ENCODE measurements at places on chromosomes 4 and X.

- DNase-seq = peak; percentile 8
Observed at GRCh38 chrX:133921764-133922389, 63.5 kb downstream of the GPC3 start.

DNA sequence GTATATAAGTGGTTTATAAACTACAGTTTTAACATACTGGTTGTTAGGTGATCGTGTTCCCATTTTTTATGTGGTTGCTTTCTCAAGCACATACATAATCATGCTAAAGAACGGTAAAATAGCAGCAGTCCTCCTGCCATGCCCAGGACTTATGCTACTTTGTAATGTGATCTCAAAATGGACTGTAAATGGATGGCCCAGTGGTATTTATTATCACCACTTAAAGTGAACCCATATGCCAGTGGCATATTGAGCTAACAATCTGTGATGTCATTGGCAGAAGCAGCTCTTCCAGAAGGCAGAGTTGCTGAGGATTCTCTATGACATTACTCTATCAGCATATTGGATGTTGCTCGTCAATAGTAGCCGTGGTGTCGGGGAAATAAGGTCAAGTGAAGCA lies 28.6 kb downstream of the ANK2 start:
- DNase-seq = no peak

- DNase-seq = no peak
Observed at GRCh38 chr4:7160439-7160838, 31.9 kb upstream of the SORCS2 start.

- no peak for DNase-seq
Observed at GRCh38 chr4:83661359-83661758, 125.5 kb downstream of the GPAT3 start.

GRCh38 chrX:17535229-17535628 lies 160.2 kb downstream of the NHS start:
- peak; percentile 26 for DNase-seq

DNA sequence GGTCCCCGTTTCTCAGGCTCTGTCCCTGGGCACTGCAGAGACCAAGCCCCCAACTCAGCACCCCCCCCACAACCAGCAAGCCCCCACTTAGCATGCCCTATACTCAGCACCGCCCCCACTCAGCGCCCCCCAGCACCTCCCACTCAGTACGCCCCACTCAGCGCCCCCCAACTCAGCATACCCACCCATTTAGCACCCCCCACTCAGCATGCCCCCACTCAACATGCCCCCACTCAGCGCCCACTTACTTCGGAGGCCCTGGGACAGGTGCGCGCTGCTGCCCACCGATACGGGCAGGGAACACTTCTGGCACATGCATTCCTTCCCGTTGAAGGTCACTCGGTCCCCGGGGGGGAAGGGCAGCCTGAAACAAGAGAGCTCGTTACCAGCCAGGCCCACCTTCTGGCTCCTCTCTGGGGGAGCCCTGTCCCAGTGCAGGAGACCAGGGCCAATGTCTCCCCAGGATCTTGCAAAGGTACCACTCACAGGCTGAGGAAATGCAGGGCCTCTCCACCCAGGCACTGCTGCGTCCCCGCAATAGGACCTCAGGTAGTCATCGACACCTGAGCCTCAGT lies 70.6 kb downstream of the ABLIM2 start:
- no peak for DNase-seq

GRCh38 chrX:120739300-120739699 lies 109.4 kb upstream of the C1GALT1C1 start:
- DNase-seq = no peak

DNA sequence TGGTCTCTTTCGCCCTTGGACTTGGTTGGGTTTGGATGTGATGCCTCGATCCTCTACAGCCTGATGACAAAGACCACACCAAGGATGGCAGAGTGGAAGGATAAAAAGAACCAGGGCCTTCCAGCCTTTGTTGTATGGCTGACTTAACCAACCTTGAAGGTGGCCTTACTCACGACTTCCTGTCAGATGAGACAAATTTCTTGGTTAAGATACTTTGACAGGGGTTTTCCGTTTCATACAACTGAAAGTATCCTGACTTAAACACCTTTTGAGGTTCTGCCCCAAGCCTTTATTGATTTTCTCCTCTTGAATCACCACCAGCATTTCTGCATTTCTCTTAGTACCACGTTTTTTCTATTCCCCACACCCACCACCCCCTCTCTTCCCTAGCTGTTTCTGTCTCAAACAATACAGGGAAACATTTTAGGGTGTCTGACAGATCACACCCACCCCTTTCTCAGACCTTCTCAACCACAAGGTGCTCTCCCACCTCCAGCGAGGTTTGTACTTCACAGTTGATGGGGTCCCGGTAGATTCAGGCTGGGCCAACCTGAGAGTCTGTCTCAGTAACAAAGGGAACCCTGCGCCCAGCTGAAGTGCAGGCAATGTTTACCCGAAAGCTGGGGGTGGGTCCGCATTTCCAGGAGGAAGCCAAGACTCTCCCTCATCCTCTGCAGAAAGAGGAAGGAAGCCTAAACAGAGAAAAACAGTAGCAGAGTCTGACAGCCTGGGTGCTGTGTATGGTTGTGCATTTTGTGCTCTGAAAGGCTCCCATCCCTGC lies 5.0 kb upstream of the TSPAN5 start:
- DNase-seq = no peak

DNA sequence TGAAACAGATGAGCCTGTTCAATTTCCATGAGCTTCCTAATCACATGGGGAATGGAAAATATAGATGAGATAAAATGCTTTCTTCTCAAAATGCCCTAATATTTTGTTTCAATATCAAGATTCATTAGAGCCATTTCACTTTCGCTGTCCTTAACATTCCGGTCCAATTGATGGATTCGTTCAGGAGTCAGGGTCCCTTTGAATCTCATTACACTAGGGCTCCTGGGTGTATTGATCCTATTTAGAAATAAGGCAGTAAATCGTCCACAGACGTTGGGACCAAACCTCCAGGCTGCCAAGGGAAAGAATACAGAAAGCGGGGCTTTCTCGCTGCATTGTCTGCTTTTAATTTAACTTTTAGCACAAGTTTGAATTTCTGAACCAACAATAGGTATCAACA lies 20.6 kb upstream of the CRMP1 start:
- DNase-seq = no peak

DNA sequence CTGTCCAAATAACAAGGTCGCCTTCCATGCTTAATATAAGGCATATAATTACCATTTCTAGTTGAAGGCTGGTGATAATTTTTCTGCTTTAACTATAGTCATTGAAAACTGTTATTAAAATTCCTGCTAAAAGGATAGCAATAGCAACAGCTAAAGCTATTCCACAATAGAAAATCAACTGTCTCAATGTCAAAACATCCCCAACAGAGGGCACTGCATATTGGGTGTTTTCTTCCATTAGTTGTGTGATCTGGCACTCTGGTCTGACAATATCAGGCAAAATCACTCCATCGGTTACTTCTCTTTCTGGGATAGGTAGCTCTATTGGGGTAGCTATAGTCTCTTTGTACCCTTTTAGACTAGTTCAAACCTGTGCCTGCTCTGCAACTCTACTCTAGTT lies 53.5 kb downstream of the TMPRSS11F start:
- no peak for DNase-seq

DNA sequence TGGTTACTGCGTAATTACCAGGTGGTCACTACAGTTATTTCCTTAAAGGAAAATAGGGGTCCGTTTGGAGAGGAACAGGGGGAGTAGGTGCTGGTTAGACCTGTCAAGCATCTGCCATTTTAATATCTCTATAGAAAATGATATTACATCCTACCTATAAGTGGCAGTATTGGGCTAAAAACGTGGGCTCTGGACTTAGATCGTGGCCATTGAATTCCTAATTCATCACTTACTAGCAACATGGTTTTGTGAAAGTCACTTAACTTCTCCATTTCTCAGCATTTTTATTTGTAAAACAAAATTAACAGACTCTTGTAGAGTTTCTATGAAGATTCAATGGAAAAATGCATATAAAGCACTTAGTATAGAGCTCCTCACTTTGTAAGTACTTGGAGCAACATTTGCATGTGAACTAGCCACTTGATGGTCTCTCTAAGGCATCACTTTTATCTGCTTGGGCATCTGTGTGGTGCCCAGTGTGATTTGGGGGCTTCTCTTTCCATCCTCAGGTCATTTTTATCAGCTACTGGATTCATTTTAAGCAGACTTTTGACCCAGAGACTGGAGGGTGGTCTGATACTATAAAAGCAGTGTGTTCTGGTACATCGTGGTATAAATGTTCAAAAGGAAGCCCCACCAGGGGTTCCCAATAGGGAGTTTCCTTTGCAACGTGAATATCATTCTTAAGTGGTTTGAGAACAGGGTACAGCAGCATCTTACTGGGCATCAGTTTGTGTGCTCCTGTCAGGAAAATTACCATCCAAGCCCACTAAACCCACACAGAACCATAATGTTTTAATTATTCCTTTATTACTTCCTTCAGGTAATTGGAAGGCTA lies 42.7 kb upstream of the RASSF6 start:
- peak; percentile 63 for DNase-seq

DNA sequence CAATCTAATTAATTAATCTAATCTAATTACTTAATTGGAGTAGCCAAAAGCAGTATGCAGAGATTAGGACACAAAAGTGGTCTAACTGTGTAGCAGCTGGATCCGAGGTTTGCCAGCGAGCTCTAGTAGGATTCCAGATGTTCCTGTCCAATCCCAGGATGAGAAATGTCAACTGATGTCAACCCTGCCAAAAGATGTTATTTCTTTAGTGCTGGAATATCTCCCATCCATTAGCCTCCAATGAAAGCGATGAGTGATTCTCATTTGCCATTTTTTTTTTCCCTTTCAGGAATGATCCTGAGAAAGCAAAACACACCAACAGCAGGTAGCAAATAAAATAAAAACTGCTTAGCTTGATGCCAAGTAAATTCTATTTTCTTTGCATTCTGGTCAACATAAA lies 372.9 kb downstream of the STIM2 start:
- DNase-seq = no peak

GRCh38 chr4:183960046-183960420 lies 54.9 kb downstream of the STOX2 start:
- peak; percentile 36 for DNase-seq

GRCh38 chr4:82626251-82626868 lies 64.6 kb upstream of the TMEM150C start:
- DNase-seq = no peak

GRCh38 chr4:37659696-37660095 lies 26.5 kb downstream of the RELL1 start:
- no peak for DNase-seq

DNA sequence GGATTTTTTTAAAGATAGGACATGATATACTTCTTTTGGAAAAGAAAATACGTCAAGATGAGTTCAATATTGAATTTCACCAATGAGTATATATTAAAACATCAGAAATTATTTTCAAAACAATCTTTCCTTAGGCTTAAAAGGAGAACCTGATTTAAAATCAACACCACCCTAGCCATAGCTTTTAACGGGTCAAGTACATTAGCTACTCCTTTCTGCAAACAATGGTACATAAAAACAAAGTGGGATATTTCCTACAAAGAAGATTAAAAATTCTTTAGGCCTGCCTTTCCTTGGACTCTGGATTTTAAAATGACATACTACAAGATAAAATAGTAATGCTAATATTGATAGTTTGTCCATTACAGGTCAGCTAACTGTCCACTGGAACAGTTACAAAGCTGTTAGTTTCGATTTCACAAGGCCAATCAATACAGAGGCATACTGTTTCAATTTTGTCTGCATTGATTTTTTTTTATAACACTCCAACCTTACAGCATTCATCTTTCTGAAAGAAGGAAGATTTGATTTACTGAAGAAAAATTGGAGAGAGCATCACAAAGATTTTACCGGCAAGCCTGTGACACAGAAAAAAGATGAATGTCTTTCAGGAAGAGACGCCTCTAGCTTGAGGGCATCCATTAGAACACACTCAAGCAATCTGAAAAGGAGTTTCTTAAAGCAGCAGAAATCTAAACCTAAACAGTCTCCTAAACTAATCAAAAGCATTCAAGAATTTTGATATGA lies 97.2 kb downstream of the MAB21L2 start:
- no peak for DNase-seq

DNA sequence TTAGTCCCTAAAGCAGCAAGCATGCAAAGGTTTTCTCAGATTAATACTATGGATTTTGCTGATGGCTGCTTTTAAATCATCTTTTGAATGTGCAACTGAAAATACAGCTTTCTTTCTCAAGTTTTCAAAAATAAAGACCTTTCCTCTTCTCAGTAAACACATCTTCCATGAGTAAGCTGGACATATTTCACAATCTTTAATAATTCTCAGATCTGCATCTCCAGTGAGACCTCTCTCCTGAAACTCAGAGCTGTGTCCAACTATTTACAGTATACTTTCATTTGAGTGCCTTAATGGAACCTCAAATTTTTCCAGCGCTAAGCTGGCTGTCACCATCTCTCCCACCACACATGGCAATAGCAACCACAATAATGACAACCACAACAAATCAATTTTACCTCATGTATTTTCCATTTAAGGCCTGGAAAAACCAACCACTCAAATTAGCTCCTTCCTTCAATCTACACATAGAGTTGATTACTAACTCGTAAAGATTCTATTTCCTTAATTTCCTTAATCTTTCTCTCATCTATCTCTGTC lies 192.4 kb upstream of the RPL34 start:
- peak; percentile 14 for DNase-seq

GRCh38 chrX:68419975-68420374 lies 13.3 kb downstream of the OPHN1 start:
- DNase-seq = no peak

GRCh38 chr4:144757969-144758368 lies 112.0 kb downstream of the HHIP start:
- peak; percentile 3 for DNase-seq

All from EL (cell line).